Natural killer cell (primary cell): ENCODE measurements at places on chromosomes 6 and 20. TPM values are rescaled to one million over a fixed set of nuclear protein-coding genes. Genes with fewer than 3 reads are reported as not detected.

GRCh38 chr6:101396548-101397173, 3.2 kb downstream of the GRIK2 start:
- H3K4me3 ChIP-seq, result no peak overlapping the region
- no peaks in the 10 kb centered on the region for H3K36me3 ChIP-seq
- peaks cover 22% of the 10 kb centered on the region for H3K27me3 ChIP-seq
- no peaks in the 10 kb centered on the region for H3K4me1 ChIP-seq
- peak; percentile 42 for DNase-seq

GRCh38 chr6:37547564-37548061, 47.9 kb upstream of the CCDC167 start:
- H3K4me3 ChIP-seq, result no peak overlapping the region
- peaks cover 37% of the 10 kb centered on the region for H3K4me1 ChIP-seq
- DNase-seq, result no peak
- no peaks in the 10 kb centered on the region for H3K36me3 ChIP-seq
- H3K27me3 ChIP-seq, result no peaks in the 10 kb centered on the region

GRCh38 chr6:1738558-1739081, 128.9 kb downstream of the FOXC1 start:
- no peak for DNase-seq
- no peak overlapping the region for H3K4me3 ChIP-seq
- H3K4me1 ChIP-seq, result no peaks in the 10 kb centered on the region
- H3K27ac ChIP-seq, result no peak overlapping the region
- no peaks in the 10 kb centered on the region for H3K27me3 ChIP-seq
- H3K36me3 ChIP-seq, result no peaks in the 10 kb centered on the region

The BCLAF1 gene
- total RNA-seq, result 582 TPM

DNA sequence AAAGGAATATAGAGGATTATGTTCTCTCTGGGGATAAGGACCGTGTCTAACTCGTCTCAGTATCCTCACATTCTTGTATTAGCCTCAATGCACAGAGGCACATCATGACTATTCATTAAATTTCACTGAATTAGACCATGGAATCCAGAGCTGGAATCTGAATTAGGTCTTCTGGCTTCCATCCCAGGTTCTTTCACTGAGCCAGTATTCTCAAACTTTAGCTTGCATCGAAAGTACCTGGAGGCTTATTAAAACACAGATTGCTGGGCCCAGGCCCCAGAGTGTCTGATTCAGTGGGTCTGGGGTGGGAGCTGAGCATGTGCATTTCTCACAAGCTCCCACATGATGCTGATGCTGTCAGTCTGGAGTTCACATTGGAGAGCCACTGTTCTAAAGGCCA, 142.0 kb downstream of the UST start:
- no peak for DNase-seq
- no peak overlapping the region for H3K4me3 ChIP-seq
- H3K27me3 ChIP-seq, result no peaks in the 10 kb centered on the region
- H3K27ac ChIP-seq, result no peak overlapping the region
- no peaks in the 10 kb centered on the region for H3K36me3 ChIP-seq

- no peak for DNase-seq
- no peaks in the 10 kb centered on the region for H3K4me1 ChIP-seq
- H3K4me3 ChIP-seq, result no peak overlapping the region
- H3K27ac ChIP-seq, result no peak overlapping the region
- H3K36me3 ChIP-seq, result no peaks in the 10 kb centered on the region
Measured at GRCh38 chr6:23111984-23112383, 542.6 kb downstream of the HDGFL1 start.

The SPATS1 gene
- not detected for total RNA-seq

DNA sequence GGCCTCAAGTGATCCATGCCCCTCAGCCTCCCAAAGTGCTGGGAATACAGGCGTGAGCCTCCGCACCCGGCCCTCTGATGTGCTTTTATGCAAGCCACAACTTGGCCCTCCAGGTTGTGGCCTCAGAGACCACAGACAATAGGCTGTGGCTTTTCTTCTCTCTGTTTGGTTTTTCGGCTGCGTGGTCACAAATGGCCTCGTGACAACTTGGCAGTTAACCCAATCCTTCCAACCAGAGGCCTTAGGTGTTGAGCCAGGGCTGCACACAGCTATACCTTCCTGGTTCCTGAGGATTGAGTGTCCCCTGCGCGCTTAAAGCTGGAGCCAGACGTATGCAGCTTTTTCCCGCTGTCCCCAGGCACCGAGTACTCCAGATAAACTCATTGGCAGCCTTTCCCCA, 6.3 kb upstream of the TGM3 start:
- H3K4me3 ChIP-seq, result no peak overlapping the region
- H3K36me3 ChIP-seq, result no peaks in the 10 kb centered on the region
- peaks cover 7% of the 10 kb centered on the region for H3K4me1 ChIP-seq

DNA sequence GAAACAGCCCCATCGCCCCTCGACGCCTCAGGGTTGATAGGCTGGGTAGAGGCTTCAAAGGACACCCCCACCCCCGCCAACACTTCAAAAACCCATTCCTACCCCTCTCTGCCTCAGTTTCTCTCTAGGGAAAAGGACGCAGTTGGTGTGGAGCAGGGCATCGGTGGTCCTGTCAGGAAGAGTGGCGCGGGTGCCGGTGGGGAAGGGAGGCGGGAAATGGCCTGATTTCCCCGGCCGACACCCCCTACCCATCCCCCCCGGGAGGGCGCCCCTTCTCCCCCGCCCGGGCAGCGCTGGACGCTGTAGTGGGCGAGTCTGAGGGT, 367 bp downstream of the NRSN2 start:
- H3K36me3 ChIP-seq, result no peaks in the 10 kb centered on the region
- peak overlapping the region; percentile 77 for H3K27ac ChIP-seq
- no peaks in the 10 kb centered on the region for H3K27me3 ChIP-seq
- H3K4me3 ChIP-seq, result peak overlapping the region; percentile 93

The ZNF311 gene
- total RNA-seq, result 0.28 TPM

The RNF182 gene
- total RNA-seq, result not detected

GRCh38 chr6:3899970-3900439, 50.8 kb downstream of the FAM50B start:
- no peaks in the 10 kb centered on the region for H3K4me1 ChIP-seq
- H3K4me3 ChIP-seq, result no peak overlapping the region
- no peak for DNase-seq
- no peaks in the 10 kb centered on the region for H3K36me3 ChIP-seq

The MTHFD1L gene
- 4.3 TPM for total RNA-seq

GRCh38 chr6:28485482-28485881, 30.1 kb downstream of the GPX6 start:
- DNase-seq, result no peak
- H3K27ac ChIP-seq, result no peak overlapping the region
- H3K27me3 ChIP-seq, result peaks cover 31% of the 10 kb centered on the region
- H3K36me3 ChIP-seq, result no peaks in the 10 kb centered on the region
- H3K4me1 ChIP-seq, result peaks cover 9% of the 10 kb centered on the region

GRCh38 chr20:45835825-45836224, 2.2 kb downstream of the SNX21 start:
- H3K27me3 ChIP-seq, result no peaks in the 10 kb centered on the region
- no peaks in the 10 kb centered on the region for H3K36me3 ChIP-seq
- no peak overlapping the region for H3K27ac ChIP-seq
- H3K4me3 ChIP-seq, result no peak overlapping the region
- no peak for DNase-seq

GRCh38 chr6:162260027-162260426, 467.5 kb downstream of the PRKN start:
- no peak for DNase-seq
- H3K36me3 ChIP-seq, result no peaks in the 10 kb centered on the region
- H3K4me1 ChIP-seq, result no peaks in the 10 kb centered on the region
- H3K27me3 ChIP-seq, result no peaks in the 10 kb centered on the region
- no peak overlapping the region for H3K4me3 ChIP-seq

DNA sequence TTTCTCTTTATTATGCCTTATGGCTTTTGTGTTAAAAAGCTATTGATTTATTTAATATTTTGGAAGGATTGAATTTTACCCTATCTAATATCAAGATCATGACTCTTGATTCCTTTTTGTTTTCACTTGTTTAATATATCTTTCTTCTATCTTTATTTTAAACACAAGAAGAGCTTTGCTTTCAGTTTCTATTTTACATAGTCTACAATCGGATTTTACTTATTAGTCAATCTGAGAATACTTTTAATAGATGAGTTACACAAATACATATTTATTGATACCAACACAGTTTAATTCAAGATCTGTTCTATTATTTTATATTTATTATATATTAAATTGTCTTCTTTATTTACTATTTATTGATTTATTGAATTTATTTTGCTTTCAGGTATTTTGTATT, 218.8 kb downstream of the ESR1 start:
- H3K4me3 ChIP-seq, result peak overlapping the region; percentile 7

- peaks cover 79% of the 10 kb centered on the region for H3K4me1 ChIP-seq
- peak; percentile 81 for DNase-seq
- H3K27me3 ChIP-seq, result no peaks in the 10 kb centered on the region
- H3K27ac ChIP-seq, result peak overlapping the region; percentile 58
Measured at GRCh38 chr20:64065974-64066343, 3.0 kb downstream of the TCEA2 start.

GRCh38 chr6:96934087-96934486, 9.6 kb downstream of the KLHL32 start:
- DNase-seq, result no peak
- H3K27ac ChIP-seq, result no peak overlapping the region
- no peaks in the 10 kb centered on the region for H3K4me1 ChIP-seq
- no peak overlapping the region for H3K4me3 ChIP-seq

DNA sequence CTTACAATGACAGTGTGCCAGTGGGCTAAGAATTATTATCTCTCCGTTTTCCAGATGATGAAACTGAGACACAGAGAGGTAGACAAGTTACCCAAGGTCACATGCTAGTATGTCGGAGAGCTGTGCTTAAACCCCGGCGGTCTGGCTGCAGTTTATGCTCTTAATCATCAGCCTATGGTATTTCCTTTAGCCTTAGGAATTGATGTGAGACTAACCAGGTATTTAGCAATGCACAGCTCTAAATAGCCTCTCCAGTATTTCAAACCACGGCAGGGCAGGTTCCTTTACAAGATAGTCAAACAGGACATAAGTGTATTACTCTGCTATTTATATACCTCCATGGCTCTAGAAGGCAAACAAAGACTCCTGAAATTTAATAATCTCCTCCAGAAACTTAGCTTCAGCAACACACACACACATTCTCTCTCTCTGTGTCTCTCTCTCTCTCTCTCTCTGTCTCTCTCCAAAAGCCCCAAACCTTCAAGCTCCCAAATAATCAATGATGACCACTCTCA, 142.0 kb upstream of the ZNF217 start:
- no peak overlapping the region for H3K27ac ChIP-seq
- H3K4me3 ChIP-seq, result no peak overlapping the region
- peaks cover 11% of the 10 kb centered on the region for H3K4me1 ChIP-seq
- H3K27me3 ChIP-seq, result no peaks in the 10 kb centered on the region

GRCh38 chr6:34067814-34068213, 78.1 kb downstream of the GRM4 start:
- no peaks in the 10 kb centered on the region for H3K4me1 ChIP-seq
- no peak for DNase-seq
- H3K27ac ChIP-seq, result no peak overlapping the region

DNA sequence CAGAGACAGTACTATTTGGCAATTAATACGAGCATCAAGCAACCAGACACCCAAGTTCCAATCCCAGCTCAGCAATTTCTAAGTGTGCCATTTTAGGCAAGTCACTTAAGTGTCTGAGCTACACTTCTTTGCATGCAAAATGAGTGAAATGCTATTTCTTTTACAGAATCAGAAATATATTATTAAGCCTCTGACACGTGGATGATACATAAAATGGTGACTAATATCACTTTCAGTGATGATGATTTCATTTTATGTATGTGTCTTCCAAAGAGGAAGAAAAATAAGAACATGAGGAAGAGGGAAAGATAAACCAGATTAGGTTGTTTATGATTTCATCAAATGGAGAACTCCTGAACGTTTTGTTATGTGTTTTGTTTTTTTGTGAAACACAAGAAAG, 158.6 kb downstream of the TSHZ2 start:
- H3K27me3 ChIP-seq, result no peaks in the 10 kb centered on the region
- no peaks in the 10 kb centered on the region for H3K36me3 ChIP-seq
- H3K27ac ChIP-seq, result no peak overlapping the region
- DNase-seq, result no peak
- no peak overlapping the region for H3K4me3 ChIP-seq
- H3K4me1 ChIP-seq, result no peaks in the 10 kb centered on the region

The EFCAB8 gene
- 1.2 TPM for total RNA-seq

DNA sequence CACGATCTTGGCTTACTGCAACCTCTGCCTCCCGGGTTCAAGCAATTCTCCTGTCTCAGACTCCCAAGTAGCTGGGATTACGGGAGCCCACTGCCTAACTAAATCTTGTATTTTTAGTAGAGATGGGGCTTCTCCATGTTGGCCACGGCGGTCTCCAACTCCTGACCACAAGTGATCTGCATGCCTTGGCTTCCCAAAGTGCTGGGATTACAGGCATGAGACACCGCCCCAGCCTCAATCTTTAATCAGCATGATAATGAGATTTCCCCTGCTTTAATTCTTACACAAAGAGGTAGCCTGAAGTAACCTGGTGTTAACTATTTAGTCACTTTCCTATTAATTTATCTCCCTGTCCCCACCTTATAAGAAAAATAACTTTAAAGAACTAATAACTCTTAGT, 31.3 kb upstream of the TRDN start:
- H3K4me1 ChIP-seq, result no peaks in the 10 kb centered on the region
- no peak overlapping the region for H3K4me3 ChIP-seq
- H3K27ac ChIP-seq, result no peak overlapping the region
- no peak for DNase-seq

- no peaks in the 10 kb centered on the region for H3K36me3 ChIP-seq
- H3K27me3 ChIP-seq, result no peaks in the 10 kb centered on the region
- H3K4me3 ChIP-seq, result no peak overlapping the region
- DNase-seq, result no peak
- H3K4me1 ChIP-seq, result no peaks in the 10 kb centered on the region
Measured at GRCh38 chr6:41492261-41492891, 53.8 kb upstream of the FOXP4 start.

The TUBB gene
- 121 TPM for total RNA-seq
